ENCODE measurements at places on chromosomes 6 and 20.

GRCh38 chr20:15204234-15204633, 866.8 kb upstream of the FLRT3 start:
- no peak for DNase-seq

DNA sequence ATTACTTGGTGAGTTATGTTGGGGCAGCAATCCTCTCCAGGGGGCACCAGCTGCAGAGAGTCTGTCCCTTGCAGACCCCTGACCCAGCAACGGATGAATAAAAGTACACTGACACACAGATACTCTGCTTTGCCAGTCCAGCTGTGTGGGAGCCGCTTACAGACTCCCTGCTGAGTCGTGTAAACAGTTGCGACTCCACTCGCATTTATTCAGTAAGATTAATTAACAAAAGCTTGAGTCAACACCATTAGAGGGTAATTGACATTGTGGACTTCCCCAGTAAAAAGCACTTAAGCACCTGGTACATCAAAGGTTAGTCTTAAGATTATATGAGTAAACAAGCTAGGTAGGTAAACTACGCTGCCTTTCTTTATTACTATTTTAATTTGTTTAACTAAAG, 92.0 kb upstream of the TMEM181 start:
- DNase-seq = no peak

DNA sequence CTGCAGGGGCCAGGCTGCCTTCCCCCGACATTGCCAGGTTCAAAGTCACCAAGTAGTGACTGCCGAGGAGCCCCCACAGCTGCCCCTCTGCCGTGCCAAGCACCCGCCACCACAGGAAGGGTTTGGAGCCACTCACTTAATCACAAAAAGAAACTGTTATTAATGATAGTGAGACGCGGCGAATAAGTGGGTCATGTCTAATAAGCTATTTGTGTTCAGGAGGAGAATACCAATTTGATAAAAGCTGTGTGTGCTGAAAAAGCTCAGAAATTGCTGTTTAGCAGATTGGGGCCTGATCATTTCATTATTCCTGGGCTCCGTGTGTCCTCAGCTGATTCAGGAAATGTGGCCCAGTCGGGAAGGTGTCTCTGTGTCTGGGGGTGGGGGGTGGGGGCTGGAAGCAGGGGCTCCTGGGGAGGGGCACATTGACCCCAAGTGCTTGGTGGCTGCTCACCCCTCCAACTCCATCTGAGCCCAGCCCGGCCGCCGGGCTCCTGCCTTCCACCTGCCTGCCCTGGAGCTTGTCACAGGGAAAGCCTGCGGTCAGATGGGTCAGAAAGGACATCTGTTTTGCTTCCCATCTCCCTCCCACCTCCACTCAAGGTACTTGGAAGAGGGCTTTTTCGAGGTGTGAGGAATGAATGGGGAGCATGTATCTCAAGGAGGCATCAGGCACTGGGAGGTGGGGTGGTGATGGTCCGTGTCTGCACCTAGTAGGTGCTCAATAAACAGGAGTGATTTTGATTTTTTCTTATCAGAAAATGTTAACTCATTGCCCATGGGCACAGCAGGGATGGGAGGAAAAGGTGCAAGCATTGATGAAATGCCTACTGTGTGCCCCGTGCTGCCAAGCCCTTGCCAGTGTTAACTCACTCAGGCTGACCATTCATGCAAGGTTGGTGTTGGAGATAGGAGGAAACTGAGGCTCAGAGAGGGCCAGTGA, 3.0 kb downstream of the VSTM2L start:
- no peak for DNase-seq

DNA sequence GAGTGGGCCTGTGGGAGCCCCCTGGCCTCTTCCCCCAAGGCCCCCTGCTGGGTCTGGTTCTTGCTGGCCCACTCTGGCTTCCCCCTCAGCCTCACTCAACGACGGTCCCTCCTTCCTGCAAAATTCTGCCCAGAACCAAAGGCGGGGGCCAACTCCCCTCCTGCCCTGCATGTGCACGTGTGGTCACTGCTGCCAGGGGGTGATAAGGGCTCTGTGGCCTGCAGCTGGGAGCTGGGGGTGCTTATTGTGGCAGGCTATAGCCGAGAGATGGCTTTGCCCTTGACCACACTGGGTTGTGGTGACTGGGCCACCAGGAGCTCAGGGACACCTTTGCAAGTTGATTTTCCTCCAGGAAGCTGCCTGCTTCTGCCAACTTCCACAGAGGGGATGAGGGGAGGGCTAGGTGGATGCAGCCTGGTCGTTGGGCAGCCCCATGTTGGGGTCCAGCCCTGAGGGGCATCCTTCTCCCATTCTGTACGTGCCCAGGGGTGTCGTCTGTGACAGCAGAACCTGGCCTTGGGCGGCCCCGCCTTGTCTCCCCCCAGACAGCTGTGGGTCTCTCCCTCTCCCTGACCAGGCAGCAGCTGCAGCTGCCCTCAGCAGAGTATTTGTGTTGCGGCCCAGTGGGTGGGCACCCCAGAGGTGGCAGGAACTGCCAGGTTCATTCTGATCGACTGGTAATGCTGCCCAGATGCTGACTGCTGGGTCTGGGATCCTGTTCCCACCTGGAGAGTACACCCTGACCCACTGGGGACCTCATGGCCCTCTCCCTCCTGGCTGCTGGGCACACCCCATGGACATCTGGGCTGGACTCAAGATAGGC, 5.6 kb downstream of the TCEA2 start:
- no peak for DNase-seq

DNA sequence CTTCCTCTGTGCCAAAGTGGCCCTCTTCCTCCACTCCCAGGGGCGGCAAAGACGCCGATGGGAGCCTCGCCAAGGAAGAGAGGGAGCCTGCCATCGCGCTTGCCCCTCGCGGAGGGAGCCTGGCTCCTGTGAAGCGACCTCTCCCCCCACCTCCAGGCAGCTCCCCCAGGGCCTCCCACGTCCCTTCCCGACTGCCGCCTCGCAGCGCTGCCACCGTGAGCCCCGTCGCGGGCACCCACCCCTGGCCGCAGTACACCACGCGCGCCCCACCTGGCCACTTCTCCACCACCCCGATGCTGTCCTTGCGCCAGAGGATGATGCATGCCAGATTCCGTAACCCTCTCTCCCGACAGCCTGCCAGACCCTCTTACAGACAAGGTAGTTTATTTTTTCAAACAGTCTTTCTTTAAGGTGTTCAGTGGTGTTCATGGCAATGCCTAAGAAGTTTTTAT, 64.9 kb downstream of the FNDC1 start:
- no peak for DNase-seq

- no peak for DNase-seq
These were observed 628.2 kb downstream of the COL12A1 start for GRCh38 chr6:74577619-74578018.

- DNase-seq = no peak
These were observed 132.6 kb upstream of the BTN3A2 start for GRCh38 chr6:26232306-26232939.

- DNase-seq = no peak
These were observed 97.3 kb downstream of the RCAN2 start for GRCh38 chr6:46393940-46394337.

DNA sequence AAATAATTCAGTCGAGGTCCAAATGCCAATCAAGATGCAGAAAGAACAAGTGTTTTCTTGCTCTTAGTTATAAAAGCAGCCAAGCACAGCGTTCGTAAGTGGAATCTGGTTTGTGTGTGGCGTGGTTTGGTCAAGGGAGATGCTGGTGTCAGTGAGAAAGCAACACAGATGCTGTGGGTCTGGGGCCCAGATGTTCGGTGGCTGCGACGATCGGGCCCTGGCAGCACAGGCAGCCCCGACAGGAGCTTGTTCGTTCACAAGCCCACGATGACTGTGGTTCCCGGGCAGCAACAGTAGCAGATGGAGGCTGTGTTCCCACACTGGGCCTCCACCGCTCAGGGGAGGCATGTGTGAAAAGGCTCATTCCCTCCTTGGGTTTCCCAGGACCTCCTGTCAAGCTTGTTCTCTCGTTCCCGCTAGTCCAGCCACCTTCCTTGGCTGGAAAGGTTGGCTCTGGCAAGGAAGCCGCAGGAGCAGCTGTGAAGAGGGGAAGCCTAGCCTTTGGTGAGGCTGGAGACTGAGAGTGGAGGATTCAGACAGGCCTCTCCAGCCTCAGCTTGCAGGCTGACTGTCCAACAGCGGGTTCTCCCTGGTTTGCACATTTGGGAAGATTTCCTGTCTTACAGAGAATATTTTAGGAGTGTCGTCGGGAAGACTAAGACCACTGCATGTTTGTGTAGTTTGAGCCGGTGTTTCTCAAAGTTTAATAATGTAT, 304.7 kb downstream of the QKI start:
- DNase-seq = no peak
